ENCODE measurements at places on chromosomes 7 and 10. TPM values are rescaled to one million over a fixed set of nuclear protein-coding genes. Genes with fewer than 3 reads are reported as not detected.

The SGMS1 gene
- total RNA-seq: 51.3 TPM

The GPR15LG gene
- total RNA-seq: not detected

The INMT gene
- total RNA-seq: 0.65 TPM

The PKD2L1 gene
- total RNA-seq: not detected

The GPRIN2 gene
- total RNA-seq: not detected

The YAE1 gene
- total RNA-seq: 3.7 TPM
